Left lung (tissue), 14 donors: ENCODE measurements at places on chromosomes 3 and 15.

DNA sequence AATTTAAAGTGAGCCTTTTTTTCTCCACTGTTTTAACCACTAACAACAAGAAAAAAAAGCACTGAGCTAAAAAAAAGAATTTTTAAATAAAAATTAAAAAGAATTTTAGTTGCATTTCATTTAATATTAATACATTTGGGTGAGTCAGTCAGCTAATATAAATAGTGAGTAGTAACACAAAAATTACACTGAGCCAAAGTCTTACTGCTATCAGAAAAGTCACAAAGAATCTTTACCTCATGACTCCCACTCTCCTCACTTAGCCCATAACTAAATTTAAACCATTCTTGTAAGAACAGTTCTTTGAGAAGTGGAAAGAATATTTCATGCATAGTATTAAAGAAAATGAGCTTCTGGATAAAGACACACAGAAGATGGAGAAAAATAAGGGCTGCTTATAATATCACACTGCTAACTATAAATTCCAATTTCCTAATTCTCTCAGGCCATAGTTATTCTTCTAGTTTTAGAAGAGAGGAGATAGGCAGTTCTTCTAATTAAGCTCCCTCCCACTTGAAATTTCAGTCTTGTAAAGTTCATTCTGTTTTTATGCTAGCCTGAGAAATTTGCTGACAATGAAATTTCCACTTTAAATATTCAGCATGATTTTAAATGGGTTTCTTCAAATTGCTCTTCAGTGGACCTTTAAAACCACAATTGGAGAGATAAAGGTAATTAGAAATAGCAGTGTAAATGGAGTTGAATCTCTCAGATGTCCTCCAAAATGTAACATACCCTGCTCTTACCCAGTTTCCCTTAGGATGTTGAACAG, 17.6 kb downstream of the SHQ1 start:
- no peak overlapping the region for H3K27ac ChIP-seq
- no peaks in the 10 kb centered on the region for H3K27me3 ChIP-seq
- H3K4me1 ChIP-seq: no peaks in the 10 kb centered on the region
- no peak for DNase-seq

GRCh38 chr15:60358935-60359682, 38.7 kb downstream of the ANXA2 start:
- peaks cover 99% of the 10 kb centered on the region for H3K36me3 ChIP-seq
- DNase-seq: no peak
- H3K27ac ChIP-seq: no peak overlapping the region
- no peak overlapping the region for H3K4me3 ChIP-seq
- H3K4me1 ChIP-seq: no peaks in the 10 kb centered on the region
- no peaks in the 10 kb centered on the region for H3K27me3 ChIP-seq

DNA sequence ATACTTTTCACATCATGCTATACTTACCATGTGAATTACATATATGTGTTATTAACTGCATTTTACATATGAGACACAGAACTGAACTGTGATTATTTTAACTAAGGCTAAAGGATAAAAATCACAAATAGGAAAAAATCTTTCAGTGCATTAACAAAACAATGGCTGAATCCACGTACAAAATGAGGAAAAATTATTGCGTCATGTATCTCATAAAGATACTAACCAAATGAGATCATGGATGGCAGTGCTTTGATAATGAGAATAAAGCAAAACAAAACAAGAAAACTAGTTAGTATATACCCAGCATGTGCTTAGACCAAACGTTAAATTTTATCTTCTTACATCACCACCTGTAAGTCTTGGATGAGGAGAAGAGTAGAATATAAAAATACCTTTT, 66.0 kb downstream of the SCAPER start:
- no peak overlapping the region for H3K4me3 ChIP-seq
- no peak overlapping the region for H3K27ac ChIP-seq
- no peaks in the 10 kb centered on the region for H3K36me3 ChIP-seq
- DNase-seq: no peak

DNA sequence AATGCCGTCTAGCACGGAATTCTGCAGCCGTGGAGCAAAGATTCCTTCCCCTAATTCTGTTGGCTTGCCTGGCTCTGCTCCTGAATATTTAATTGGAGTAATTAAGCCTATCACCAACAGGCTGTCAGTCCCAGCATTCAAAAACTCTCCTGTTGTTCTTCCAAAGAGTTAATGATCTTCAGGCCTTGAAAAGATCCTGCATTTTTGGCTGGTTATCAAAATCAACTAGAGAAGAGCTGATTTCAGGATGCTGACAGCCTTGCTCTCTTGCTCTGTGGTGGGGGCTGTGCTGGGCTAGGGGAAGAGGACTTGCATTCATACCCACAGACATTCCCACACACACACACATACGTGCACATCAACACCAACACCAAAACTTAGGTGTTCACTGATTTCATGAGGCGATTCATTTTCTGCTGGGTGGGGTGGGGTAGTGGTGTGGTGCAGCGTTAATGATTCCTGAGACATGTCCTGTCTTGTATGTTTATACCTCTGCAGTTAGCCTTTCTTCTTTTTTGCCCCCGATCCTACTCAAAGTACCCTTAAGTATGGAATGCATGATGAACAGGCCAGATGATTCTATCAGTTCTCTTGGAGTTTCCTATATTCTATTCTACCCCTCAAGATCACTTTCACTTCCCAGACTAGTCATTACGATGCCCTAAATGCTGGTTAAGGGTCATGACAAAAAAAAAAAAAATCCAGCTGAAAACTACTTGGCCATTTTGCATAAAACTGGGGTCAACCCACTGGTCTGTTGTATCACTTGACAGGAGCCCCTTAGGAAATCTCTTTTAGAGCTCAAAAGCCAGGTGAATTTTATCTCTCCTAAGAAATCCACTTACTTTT, 42.3 kb downstream of the CPN2 start:
- H3K27ac ChIP-seq: no peak overlapping the region
- H3K4me3 ChIP-seq: no peak overlapping the region
- peaks cover 3% of the 10 kb centered on the region for H3K4me1 ChIP-seq
- no peak for DNase-seq
- H3K27me3 ChIP-seq: peaks cover 45% of the 10 kb centered on the region
